Fibroblast of the aortic adventitia (primary cell): ENCODE measurements at places on chromosomes 13 and 19.

DNA sequence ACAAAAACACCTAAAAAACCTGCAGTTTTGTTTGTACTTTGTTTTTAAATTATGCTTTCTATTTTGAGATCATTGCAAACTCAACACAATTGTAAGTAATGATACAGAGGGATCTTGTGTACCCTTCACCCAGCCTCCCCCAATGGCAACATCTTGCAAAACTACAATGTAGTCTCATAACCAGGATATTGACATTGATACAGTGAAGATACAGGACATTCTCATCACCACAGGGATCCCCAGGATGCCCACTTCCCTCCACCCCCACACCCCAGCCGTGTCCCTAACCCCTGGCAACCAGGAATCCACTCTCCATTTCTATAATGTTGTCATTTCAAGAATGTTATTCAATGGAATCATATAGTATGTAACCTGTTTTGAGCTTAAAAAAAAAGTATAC, 10.3 kb upstream of the C5AR2 start:
- DNase-seq, result no peak

DNA sequence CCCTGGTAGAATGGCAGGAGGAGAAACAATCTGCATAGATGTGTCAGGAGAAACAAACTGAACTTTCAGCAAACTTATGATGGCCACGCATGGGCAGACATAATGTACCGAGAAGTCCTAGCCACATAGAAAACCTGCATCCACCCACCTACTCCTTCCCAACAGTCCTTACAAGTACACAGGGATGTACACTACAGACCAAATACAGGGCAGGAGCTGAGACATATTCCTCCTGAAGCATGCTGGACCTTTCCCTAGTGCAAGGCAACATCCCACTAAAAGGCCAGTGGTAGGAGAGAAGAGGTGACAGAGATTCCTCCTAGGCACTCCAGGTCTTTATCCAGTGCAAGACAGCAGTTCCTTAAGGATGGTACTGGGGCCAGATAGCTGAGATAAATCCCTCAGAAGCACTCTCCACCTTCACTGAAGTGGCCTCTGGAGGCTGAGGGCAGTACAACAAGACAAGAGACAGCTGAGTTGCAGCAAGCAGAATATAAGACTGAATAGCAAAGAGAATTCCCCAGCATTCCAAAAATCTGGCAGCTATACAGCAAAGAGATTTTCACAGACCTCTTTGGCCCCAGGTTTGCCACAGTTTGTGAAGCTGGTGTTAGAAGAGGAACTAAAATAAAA, 18.3 kb downstream of the VWA8 start:
- DNase-seq, result peak; percentile 69

- peak; percentile 60 for DNase-seq
Measured at GRCh38 chr19:10228920-10229319, 2.2 kb downstream of the S1PR2 start.

DNA sequence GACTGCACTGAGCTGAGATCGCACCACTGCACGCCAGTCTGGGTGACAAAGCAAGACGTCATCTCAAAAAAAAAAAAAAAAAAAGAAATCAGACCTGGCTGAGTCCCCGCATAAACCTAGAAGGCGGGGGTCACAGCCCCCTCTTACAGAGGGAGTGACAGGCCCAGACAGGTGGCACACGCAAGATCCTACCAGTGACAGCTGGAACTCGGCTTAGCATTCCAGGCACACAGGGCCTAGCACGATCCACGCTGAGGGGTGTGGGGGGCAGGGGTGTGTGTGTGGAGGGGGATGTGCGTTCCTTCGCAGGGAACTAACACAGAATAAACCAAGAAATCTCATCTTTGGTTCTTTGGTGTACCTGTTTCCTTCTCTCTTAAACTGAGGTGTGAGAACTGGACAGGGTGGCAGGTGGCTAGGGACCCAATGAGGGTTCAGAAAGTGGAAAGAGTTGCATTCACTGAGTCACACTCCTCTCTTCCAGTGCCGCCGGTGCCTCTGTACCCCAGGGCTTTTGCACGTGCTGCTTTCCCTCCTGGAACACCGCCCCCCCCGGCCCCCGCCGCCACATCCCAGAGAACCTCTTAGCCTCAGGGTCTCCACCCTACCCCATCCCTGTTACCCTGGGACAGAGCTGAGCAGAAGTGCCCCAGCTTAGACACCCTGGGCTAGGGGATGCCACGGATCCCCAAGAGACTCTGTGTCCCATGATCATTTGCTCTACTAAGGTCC, 5.0 kb downstream of the SGTA start:
- no peak for DNase-seq

DNA sequence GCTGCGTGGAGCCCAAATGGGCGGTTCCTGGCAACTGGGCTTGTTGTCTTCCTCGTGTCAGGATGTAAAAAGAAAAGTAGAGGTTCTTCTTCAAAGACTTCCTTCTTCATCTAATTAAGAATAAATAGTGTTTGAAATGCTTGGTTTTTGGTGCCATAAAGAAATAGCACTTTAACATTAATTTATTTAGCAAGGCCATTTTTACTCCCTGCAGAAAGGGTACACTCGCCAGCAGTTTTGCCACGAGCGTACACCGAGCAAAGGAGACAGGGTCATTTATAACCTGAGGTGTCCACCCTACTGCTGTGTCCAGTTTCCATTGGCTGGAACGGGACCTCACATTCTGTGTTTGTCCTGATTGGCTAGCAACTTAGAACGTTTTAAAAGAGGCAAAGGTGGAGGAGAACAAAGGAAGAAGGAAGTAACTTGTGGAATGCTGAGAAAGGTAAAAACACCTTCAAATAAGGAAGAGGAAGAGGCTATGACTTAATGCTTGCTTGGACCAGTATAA, 21.8 kb upstream of the OR10H1 start:
- DNase-seq, result no peak

DNA sequence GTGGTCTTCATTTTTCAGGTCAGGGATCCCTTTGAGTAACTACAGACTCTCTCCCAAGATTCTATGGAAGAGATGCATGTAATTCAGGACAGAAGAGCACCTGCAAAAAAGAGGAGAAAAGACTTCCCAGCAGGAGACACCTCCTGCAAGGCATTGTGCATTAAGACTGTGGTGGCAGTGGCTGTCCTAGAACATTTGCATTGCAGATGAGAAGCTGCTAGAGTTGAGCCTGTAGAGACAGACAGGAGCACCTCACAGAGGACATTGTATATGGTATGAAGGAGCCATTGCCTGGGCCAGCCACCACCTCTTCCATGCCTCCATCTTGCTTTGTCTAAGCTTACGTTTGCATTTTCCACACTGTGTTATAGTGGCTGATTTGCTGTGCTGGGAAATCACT, 11.2 kb upstream of the MYO16 start:
- no peak for DNase-seq

DNA sequence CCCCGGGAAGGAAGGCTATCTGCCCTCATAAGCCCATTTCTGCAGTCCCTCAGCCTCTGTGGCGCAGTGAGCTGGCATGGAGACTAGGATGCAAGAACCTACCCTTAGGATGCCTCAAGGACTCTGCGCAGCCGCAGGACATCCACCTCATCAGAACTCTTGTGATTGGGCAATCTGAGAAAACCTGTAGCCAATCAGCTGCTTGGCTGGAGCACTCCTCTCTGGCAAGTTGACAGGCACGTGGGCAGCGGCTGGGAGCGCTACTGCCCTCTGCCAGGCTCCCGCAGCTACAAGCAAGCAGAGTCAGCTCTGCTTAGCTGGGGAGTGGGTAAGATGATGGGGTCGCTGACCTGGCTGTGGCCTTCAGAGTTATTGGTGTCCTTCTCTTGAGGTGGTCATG, 1.5 kb upstream of the ECSIT start:
- peak; percentile 69 for DNase-seq

DNA sequence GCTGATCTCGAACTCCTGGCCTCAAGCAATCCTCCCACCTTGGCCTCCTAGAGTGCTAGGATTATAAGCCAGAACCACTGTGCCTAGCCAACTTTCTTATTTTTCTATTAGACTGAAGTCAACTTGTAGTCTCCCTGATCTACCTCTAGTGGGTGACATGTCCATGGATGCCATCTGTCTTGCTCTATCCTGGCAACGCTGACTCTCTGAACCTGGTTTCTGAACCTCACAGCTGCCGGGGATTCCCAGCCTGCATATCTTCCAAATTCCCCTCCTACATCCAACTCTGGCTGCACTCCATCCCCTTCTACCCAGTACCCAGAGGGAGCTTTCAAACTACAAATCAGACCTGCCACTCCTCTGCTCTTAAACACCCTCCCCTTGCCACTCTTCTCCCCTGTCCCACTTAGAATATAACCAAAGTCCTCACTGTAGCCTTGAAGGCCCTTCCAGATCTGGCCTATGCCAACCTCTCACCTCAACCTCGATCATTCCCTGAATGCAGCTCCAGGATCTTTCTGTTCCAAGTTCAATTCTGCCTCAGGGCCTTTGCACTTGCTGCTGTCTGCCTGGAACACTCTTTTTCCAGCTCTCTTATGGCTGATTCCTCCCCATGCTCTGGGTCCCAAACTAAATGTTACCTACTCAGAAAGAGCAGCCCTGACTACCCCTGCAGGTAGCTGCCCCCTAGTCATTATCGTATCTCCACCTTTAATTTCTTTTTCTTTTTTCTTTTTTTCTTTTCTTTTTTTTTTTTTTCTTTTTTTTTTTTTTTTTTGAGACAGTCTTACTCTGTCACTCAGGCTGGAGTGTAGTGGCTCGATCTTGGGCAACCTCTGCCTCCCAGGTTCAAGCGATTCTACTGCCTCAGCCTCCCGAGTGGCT, 2.2 kb downstream of the CLIP3 start:
- peak; percentile 37 for DNase-seq

DNA sequence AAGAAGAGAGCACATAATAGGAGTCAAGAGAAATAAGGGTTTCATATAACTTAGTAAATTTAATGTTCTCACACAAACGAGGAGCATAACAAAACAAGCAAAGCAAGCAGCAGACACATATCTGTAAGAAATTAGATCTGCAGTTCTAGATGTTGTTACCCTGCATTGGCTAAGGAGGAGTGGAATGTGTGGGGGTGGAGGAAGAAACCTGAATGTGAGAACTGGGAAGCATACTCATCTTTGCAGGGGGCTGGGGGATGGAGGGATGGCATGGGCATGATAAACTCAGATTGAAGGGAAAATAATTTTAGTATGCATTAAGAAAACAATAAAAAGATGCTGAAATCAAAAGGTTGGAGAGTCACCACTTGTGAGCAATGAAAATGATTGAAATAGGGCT, 255.0 kb downstream of the LIG4 start:
- DNase-seq, result no peak

GRCh38 chr13:68081061-68081460, 850.9 kb upstream of the PCDH9 start:
- no peak for DNase-seq

DNA sequence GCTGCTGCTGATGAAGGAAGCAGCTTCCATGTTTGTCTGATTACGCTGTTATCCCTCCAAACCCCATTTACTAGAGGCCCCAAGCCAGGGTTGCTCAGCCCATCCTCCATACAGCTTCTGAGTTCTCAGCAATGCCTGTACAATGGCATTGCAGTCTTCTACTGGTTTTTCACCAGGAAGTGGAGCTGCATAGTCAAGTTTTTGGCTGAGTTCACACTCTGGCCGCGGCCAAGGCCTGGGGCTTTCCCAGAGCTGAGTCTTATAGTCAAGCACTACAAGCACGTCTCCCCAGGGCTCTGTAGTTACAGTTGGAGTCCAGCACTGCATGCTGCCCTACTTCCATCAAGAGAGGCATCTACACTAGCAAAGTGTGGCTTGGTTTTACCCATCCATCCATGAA, 182.5 kb downstream of the POU4F1 start:
- no peak for DNase-seq

DNA sequence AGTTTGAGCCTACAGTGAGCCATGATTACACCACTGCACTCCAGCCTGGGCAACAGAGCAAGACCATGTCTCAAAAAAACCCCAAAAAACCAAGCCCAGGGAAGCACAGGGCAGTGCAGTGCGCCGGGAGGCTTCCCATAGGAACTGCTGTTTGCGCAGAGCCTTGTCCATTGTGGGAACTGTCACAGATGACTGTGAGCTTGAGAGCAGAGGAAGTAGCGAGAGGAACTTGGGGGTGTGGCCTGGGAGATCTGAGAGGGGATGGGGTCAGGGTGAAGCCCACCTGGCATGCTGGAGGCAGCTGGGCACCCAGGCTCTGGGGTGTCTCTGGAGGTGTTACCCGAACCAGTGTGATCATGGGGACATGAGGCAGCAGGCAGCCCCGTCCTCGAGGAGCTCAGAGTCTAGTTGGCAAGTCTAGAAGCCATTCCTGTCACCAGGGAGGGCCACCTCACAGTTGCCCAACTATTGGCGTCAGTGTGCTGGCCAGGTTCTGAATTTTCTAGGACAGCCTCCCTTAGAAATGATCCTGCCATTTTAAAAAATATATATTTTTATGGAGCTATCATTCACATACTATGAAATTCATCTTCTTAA, 10.4 kb downstream of the KDM4B start:
- no peak for DNase-seq

DNA sequence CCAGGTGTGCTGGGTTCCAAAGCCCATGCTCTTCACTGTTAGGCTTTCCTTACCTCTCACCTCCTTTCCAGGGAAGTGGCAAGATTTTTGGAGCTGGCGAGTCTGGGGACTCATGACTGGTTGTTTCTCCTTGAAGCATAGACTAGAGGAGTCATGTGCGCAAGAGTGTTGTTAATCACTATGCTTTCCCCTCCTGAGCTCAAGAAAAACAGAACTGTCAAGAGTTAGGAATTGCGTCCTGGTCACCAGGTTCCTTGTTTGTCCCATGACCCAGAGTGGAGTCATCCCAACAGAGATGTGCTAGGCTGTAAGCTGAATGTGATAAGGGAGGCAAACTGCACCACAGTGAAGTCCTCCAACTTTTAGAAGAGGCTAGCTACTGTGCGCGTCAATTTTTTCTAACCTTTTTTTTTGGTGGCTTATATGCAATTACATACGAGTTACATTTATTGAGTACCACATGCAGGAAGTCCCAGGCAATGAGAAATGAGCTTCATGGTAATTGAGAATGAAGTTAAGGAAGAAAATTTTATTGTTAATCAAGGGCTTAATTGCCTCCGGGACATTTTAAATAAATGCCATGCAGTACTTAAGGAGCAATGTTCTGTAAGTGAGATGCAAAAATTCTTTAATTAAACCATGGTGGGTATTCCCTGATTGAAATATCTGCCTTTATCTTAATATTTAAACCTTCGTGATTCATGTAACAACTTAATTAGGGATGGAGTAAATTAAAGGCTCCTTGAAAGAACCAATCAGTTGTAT, 233.9 kb downstream of the ZIC5 start:
- no peak for DNase-seq

GRCh38 chr13:38872693-38873092, 117.9 kb downstream of the STOML3 start:
- peak; percentile 22 for DNase-seq

- DNase-seq, result peak; percentile 68
Measured at GRCh38 chr13:80901111-80901510, 560.2 kb upstream of the SPRY2 start.

GRCh38 chr13:110209950-110210603, 96.9 kb downstream of the COL4A1 start:
- no peak for DNase-seq
